ENCODE measurements at places on chromosomes 3 and 15.

- DNase-seq: no peak
These were observed 35.8 kb downstream of the ZNF710 start for GRCh38 chr15:90036806-90037510.

DNA sequence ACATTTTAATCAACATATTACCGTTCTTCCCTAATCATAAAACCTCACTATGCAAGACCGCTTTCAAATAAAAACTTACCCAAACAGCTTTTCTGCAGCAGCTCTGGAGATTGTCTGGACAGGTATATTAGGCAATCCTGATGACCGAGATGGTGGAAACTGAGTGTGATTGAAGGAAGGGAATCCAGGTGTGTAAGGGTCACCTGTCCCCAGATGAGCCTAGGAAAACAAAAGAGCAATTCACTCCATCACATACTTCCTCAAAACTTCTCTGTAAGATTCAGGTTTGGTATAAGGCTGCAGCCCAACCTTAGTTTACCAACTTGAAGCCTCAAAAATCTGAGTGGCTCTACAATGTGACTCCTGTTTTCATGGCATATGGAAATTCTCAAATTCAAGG, 14.5 kb downstream of the TFRC start:
- DNase-seq: no peak

DNA sequence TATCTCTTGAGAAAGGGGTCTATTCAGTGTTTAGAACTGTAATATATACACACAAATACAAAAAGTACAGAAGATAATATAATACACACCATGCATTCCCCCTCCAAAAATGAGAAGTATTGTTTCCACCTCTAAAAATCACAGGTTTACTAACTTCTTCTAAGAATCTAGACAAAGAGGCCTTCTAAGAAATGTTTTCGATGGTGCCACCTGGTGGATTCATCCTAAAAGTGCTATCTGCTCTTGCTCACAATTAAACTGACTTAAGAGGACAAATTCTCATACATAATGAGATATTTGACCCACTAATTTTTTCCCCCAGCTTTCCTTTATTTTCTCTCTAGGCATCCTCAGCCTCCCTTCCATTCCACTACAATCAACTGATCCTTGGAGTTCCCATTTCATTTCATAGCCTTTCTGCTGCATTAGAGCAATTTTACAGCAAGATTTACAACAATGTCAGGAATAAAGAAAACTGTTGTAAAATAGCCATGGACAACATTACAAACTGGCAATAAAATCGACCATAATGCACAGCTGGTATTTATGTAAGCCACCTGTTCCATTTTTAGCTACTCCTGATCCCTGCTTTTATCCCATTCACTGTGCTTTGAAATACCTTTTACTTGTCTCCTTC, 124.6 kb downstream of the ARRDC4 start:
- DNase-seq: no peak

- no peak for DNase-seq
These were observed 94.4 kb upstream of the PHLDB2 start for GRCh38 chr3:111764645-111765091.

- DNase-seq: no peak
These were observed 11.9 kb downstream of the CA12 start for GRCh38 chr15:63369781-63370180.

GRCh38 chr15:41955807-41956525, 16.4 kb downstream of the EHD4 start:
- no peak for DNase-seq

- no peak for DNase-seq
These were observed 73.3 kb downstream of the SYNPR start for GRCh38 chr3:63351159-63352007.

GRCh38 chr3:153061938-153062528, 100.0 kb upstream of the RAP2B start:
- DNase-seq: no peak

DNA sequence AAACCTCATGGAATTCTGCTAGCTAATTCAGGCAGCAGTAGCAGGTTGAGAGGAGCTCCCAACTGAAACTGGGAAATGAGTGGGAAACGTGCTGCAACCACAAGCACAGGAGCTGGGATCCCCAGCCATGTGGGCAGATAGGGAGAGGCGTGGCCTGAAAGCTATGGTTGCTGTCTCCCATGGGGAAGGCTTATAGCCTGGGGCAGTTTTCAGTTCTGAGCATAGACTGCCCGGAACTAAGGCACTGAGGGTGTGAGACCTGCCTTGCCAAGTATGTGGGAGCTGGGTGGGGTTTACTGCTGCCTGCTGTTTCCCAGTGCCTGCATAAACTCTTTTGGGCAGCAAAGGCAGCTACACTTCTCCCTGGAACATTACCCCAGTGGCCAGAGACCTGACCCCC, 229.5 kb downstream of the TUSC7 start:
- no peak for DNase-seq

- DNase-seq: no peak
These were observed 33.2 kb downstream of the TM4SF4 start for GRCh38 chr3:149507491-149508324.

GRCh38 chr3:161253711-161254110, 32.6 kb downstream of the NMD3 start:
- no peak for DNase-seq
